ENCODE measurements at places on chromosomes 4 and X. TPM values are rescaled to one million over a fixed set of nuclear protein-coding genes. Genes with fewer than 3 reads are reported as not detected.

The BEX1 gene
- total RNA-seq = not detected

- DNase-seq = no peak
Observed at GRCh38 chr4:140363051-140363450, 10.4 kb upstream of the SCOC start.

The ITIH6 gene
- total RNA-seq = not detected

GRCh38 chr4:173527103-173527891 is 2.7 kb downstream of the HAND2 start:
- DNase-seq = no peak

DNA sequence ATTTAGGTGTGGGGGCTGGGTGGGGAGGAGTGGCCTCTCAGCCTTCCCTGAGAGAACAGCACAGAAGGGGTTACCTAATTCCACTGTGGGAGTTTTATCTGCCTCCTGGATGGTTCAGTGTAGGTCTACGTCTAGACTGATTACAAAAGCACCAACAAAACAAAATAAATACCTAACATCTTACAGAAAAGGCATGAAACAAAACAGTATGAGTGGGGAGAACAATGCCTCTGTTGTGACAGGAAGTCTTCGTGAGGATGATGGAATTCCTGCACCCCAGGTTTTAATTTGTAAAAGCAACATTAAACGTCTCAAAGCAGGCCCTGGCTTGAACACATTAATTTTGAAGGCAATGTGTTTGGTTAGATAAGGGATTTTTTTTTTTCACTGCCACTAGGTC is 112.1 kb upstream of the GPC4 start:
- no peak for DNase-seq

DNA sequence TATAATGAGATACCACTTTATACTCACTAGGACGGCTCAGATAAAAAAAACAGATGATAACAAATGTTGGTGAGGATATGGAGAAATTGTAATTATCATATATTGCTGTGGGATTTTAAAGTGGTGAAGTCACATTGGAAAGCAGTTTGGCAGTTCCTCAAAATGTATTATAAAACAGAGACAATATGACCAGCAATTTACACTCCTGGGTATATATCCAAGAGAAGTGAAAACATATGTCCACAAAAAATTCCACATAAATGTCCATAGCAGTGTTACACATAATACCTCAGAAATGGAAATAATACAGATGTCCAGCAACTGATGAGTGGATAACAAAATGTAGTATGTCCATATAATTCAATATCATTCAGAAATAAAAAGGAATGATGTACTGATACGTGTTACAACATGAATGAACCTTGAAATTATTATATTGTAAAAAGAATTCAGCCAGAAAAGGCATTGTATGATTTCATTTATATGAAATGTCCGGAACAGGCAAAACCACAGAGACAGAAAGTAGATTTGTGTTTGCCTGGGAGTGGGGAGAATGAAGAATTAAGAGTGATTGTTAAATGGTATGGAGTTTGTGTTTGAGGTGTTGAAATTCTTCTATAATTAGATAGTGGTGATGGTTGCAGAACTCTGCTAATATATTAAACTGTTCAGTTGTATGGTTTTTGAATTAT is 220.9 kb downstream of the SLC7A11 start:
- no peak for DNase-seq

The ZDHHC15 gene
- 0.28 TPM for total RNA-seq

GRCh38 chr4:188296331-188296730 is 157.1 kb downstream of the TRIML1 start:
- no peak for DNase-seq

DNA sequence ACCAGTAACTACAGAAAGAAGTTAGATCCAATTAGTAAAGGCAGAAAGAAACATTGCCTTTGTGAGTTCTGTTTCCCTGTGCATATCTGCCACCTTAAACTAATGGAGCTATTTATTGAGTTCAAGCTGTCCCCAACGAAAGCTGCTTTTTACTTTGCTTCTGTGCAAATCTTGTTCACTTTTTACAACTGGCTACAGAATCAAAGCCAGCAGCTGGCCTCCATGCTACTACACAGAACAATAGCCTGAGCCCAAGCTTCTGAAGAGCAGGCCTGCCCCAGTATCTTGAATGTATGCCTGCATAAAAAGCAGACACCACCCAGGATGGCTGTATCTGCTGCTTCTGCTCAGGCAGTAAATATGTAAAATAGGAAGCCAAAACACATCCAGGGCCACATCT is 28.1 kb downstream of the ANK2 start:
- DNase-seq = no peak

GRCh38 chr4:67684839-67685531 is 16.0 kb downstream of the UBA6 start:
- no peak for DNase-seq

GRCh38 chrX:107709266-107709806 is 66.3 kb downstream of the TSC22D3 start:
- DNase-seq = no peak

DNA sequence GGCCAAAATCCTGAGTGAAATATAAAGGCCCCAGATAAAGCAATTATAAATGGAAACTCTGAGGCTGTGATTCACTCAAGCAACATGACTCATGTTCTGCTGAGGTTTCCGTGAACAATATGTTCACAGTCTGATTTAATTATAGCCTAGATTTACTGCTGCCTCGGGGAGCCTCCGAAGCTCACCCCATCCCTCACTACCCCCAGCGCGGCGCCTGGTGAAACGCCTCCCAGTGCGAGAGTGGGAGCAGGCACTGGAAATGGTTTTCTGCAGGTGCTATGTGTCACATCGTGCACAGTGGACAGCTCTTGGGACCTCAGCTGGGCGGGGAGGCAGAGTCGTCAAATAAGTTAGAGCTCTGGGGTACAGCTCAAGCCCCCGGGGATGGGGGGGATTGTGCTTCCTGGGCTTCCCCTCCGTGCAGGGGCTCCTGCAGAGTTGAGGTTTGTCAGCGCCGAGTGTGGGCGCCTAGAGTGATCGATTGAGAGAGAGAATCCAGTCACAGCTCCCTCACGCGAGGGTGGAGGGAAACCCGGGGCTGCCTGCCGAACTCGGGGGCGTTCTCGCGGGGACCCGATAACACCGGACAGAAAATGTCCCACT is 110.6 kb downstream of the PHKA2 start:
- DNase-seq = no peak

DNA sequence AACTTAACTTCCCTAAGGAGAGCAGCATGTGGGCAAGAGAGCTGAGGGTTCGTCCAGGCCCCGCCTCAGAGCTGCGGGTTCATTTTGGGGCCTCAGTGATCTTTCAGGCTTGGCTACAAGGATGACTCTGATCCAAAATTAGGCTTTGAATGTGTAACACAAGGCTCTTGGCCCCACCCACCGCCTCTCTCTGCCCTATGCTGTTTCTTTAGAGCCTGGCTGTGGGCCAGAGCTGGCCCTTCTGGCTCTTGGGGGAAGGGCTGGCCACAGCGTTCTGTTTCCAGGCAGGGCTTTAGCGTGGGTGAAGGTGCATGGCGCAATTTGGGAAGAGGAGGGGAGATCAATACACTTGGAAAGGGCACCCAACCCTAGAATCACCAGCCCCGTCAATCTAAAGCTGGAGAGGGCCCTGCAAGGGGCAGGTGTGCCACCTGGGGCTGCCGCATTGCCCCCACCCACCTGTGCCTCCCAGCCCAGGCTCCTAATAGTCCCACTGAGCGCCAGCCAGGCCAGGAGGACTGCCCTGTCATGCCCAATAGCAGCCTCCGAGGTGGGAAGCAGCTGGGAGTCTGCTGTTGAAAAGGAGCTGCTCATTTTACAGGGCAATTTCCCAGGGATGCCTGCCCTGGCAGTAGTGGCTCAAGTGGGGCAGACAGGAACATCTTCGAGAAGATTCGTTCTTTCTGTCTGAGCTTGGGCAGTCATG is 84.5 kb upstream of the MAML3 start:
- no peak for DNase-seq

Data from activated CD4-positive, alpha-beta T cell treated with anti-CD3 and anti-CD28 coated beads, Interleukin-2, amount 10 ng/mL, durations not matched to agents 24 days and 14 days (primary cell).